Activated gamma-delta T cell treated with Interleukin-2 at 50 U/mL for 16 hours (primary cell): ENCODE measurements at places on chromosomes 3 and 15.

- no peak for DNase-seq
Observed at GRCh38 chr3:153192327-153192726, 30.3 kb downstream of the RAP2B start.

GRCh38 chr3:187734841-187735240 is 10.4 kb downstream of the BCL6 start:
- no peak for DNase-seq

GRCh38 chr3:63950698-63951097 is 38.5 kb upstream of the SCAANT1 start:
- DNase-seq, result no peak

DNA sequence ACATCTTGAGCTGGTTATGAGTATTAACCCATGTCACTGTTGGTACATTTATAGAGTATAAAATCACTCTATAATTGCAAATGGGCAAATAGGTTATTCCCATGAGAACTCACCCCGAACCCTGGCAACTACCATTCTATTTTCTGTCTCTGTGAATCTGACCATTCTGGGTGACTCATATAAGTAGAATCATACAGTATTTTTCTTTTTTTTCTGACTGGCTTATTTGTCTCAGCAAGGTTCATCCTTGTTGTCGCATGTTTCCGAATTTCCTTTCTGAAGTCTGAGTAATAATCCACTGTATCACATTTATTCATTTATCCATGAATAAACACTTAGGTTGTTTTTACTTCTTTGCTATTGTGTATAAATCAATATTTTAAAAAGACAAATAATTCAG is 59.9 kb upstream of the CHRM5 start:
- no peak for DNase-seq

GRCh38 chr3:103089758-103090157 is 654.9 kb downstream of the ZPLD1 start:
- no peak for DNase-seq

GRCh38 chr3:18825665-18826064 is 322.6 kb upstream of the KCNH8 start:
- no peak for DNase-seq

- no peak for DNase-seq
Observed at GRCh38 chr15:57596301-57596855, 4.7 kb downstream of the MYZAP start.

DNA sequence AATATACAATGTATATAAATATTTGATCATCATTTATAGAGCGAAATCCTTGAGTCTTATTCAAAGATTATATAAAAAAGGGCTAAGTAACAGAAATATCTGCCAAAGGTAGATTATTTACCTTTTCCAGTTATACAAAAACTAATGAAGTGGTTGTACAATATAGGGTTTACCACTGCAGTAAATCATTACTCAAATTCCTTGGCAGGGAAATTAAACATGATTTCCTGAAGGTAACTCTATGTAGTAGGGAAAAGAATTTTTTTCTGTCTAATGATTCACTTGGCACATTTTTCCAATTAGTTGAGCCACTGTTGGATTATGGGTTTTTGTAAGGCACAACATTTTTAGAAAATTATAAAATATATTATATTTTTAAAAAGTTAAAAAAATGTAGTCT is 129.6 kb downstream of the NR2F2 start:
- no peak for DNase-seq

GRCh38 chr15:29942548-29942947 is 120.3 kb upstream of the TJP1 start:
- DNase-seq, result no peak
